ENCODE measurements at places on chromosomes 1 and 21.
A peak's percentile ranks its signal among the peaks of the same experiment; 100 is the strongest.

GRCh38 chr1:56591909-56592308 is 12.5 kb upstream of the PLPP3 start:
- no peak for DNase-seq

- no peak for DNase-seq
Measured at GRCh38 chr1:51157395-51157794, 55.4 kb downstream of the C1orf185 start.

DNA sequence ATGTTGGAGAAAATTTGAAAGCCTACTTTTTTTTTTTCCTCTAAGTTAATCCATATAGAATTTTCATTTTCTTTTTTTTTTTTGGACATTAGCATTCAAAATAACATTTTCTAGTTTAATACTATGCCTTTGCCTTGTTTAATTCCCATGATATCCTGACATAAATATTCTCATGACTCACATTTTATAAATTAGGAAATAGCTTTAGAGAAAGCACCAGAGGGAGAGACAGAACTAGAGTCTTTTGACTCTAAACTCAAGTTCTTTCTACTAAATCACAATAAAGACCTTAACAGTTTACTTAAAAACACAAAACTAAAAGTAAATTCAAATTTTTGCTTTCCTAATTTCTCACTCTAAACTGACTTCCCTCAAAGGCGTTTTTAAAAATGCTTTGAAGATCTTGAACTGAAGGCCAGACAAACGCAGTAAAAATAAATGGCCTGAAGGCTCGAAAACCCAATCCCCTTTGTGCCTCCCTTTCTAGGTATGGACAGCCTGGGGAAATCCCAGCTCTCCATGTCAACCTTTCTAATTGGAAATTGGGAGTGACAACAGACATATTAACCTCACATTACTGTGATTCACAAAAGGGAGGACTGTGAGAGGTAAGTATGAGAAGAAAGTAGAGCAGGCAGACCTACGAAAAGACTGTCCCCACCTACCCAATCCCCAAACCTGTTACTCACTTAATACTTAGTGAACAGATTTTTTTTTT is 104.6 kb downstream of the ENAH start:
- DNase-seq: no peak

GRCh38 chr1:235129774-235130570 is 1.3 kb upstream of the TOMM20 start:
- no peak for DNase-seq

GRCh38 chr1:154434346-154435085 is 29.4 kb downstream of the IL6R start:
- DNase-seq: no peak

- DNase-seq: no peak
Measured at GRCh38 chr1:223514644-223515043, 121.4 kb downstream of the CCDC185 start.

- DNase-seq: no peak
Measured at GRCh38 chr1:244804841-244805240, 30.6 kb upstream of the COX20 start.

- no peak for DNase-seq
Measured at GRCh38 chr1:55234016-55234415, 18.9 kb upstream of the USP24 start.

DNA sequence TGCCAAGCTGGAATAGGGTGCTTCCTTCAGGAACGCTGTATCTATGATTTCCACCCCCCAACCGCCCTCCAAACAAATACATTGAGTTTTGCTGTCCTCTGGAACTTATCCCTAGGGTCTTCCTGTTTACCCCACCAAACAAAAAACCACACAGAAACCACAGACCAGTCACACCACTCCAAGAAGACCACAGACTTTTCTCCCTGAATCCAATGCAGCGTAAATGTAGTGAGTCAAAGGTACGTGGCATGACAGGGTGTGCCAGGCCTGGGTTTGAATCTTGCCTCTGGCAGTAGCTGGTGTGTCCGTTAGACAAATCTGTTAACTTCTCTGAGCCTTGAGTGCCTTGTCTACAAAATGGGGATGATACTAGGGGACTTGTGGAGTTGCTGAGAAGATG is 27.8 kb downstream of the ASAP3 start:
- no peak for DNase-seq

- DNase-seq: no peak
Measured at GRCh38 chr1:8352886-8353785, 35.2 kb downstream of the SLC45A1 start.

DNA sequence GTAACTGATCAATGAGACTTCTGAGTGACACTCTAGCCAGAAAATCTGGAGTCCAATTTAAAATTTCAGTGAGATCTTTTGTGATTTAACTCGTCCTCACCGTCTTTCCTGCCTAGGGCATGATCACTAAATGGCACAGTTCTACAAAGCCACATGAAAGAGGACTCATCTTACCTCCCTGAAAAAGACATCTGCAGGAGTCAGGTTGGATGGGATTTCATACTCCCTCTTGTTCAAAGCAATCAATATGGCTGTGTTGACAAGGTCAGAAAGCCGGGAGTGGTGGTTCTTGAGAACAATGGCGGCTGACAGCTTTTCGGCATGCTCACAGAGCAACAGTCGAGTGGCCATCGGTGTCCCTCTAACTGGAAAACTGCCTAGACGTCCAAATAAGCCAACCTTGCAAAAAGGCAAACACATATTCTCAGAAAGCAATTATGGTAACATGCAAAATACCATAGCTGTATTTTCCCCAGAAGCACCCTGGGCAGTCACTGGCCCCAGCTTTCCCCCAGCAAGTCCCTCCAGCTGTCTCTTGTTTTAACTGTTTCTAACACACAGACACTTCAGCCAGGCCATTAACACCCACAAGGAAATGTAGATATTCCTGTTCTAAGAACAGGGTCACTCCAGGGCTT is 36.6 kb upstream of the ACTA1 start:
- no peak for DNase-seq

DNA sequence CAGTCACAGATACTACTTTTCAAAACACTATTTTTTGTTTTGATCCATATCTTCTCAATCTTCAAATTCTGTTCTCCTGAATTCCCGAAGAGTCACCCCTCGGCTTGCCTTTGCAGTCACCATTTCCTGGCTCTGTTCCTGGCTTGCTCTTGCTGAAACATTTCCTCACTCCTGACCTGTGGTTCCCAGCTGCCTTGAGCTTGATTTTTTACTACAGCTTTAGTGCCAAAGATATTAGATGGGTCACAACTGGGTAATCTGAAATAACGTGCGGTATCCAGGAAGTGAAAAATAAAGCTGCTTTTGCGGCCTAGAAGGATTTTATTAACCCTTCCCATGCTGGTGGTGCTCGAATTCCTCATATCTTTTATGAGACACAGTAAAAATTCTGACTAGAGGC is 318.8 kb downstream of the PCP4 start:
- DNase-seq: no peak

DNA sequence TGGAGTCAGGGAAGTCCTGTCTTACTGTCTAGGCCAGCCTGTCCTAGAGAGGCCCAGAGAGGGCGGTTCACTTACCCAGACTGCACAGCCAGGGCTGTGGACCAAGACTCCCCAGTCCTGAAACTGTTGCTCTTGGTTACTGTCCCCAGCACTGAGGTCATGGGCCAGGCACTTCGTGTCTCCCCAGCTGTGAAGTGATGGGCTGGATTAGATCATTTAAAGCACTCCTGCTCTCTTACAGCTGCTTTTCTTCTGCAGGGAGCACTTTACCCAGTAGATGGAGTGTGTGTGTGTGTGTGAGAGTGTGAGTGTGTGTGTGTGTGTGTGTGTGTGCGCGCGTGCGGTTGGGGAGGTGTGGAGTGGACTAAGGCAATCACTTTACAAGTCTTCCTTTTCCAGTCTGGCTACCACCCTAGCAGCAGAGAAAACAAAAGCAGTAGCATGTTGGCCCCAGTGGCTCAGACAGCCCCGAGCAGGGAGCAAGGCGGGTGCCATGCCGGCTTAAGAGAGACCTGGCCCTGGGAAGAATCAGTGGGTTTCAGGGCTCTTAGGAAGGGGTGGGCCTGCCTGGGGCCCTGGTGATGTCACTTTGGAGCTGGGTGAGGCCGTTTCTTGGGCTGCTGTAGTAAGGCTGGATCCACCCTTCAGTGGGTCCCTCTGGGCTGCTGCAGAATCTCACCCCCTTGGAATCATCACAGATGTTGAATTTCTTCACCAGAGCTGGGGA is 2.4 kb downstream of the SPSB1 start:
- peak; percentile 45 for DNase-seq

DNA sequence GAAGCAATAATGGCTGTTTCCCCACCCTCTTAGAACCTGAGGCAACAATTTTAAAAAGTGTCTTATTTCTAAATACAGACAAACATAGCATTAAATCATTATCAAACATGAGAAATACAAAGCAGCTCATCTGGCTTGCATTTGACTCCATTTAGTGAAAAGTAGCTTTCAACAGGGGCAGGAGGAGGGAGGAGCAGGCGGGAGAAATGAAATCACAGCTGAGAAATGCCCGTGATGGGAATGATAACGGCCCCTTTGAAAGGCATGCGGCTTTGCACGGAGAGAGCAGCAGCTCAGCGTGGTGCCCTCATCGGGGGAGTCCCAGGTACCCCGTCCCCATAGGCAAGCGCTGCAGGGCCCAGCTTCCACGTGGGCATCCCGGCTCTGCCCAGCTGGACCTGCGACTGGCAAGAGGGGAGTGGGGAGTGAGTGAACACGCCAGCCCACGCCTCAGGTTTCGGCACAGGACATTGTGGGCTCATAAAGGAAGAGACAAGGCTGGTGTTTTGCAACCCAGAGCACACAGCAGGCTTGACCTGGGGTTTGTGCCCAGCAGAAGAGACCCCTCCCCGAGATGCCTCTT is 134.6 kb downstream of the NPHP4 start:
- DNase-seq: no peak

GRCh38 chr1:209652873-209653401 is 712 bp upstream of the LAMB3 start:
- peak; percentile 51 for DNase-seq

DNA sequence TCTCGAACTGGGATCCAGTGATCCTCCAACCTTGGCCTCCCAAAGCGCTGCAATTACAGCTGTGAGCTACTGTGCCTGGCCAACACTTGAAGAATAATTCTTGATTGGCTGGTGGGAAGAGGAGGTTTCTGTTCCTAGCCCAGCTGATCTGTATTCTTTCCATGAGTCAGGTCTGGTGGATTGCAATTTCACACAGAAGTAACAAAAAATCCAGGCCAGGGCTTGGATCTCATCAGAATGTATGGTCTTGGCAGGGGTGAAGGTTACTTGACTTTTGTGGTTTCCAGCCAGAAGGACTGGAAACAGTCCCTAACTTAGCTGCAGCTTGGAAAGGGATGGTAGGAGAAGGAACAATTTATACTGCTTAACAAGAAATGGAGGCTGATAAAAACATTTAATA is 5.1 kb upstream of the HP1BP3 start:
- peak; percentile 43 for DNase-seq

- DNase-seq: no peak
Measured at GRCh38 chr1:152967201-152967600, 3.2 kb upstream of the SPRR4 start.

GRCh38 chr1:235023711-235024439 is 104.8 kb downstream of the TOMM20 start:
- peak; percentile 46 for DNase-seq

- DNase-seq: no peak
Measured at GRCh38 chr1:89041721-89042120, 19.1 kb upstream of the GBP3 start.

GRCh38 chr21:26846036-26846931 is 1.1 kb upstream of the ADAMTS1 start:
- peak; percentile 63 for DNase-seq

GRCh38 chr21:38729754-38730379 is 75.9 kb upstream of the ETS2 start:
- DNase-seq: peak; percentile 53

DNA sequence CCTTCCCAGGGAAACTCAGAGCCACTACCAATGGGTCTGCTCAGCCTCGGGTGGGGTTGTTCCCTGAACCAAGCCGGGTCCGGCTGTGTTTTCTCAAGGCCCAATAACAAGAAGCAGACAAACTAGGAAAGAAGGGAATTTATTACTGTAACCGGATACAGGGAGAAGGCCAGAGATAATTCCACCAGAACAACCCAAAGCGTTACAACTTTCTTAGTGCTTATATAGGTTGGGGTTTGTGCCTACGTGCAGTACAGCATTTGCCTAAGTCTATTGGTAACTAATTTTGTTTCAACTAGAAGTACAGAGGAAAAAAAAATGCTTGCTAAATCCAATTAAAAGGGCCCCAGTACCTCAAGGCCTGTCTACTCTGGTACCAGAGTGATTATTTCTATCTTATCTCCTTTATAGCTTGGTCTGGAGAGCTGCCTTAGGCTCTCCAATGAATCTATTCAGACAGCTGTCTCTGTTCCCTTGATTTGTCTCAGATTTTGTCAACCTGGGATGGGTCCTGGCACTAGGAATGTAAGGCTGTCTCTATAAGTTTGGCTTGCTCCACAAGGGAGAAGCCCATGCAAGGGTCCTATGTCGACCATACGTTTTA is 57.3 kb upstream of the CCDC190 start:
- DNase-seq: no peak

DNA sequence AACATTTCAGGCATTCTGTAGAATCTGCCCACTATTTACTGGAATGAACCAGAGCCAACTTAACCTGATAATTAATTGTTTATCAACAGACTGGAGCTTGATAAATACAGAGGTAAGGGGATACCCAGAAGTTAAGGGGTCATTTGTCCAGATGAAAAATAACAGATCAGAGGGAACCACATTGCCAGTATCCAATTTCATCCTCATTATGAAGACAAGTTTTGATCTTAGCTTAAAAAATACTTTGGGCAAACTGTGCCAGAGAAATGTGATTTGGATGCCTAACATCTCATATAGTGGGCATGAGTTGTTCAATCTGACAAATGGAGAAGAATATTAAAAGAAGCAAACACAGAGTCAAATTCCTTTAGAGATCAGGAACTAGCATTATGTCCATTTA is 63.7 kb downstream of the IFI44 start:
- DNase-seq: no peak

DNA sequence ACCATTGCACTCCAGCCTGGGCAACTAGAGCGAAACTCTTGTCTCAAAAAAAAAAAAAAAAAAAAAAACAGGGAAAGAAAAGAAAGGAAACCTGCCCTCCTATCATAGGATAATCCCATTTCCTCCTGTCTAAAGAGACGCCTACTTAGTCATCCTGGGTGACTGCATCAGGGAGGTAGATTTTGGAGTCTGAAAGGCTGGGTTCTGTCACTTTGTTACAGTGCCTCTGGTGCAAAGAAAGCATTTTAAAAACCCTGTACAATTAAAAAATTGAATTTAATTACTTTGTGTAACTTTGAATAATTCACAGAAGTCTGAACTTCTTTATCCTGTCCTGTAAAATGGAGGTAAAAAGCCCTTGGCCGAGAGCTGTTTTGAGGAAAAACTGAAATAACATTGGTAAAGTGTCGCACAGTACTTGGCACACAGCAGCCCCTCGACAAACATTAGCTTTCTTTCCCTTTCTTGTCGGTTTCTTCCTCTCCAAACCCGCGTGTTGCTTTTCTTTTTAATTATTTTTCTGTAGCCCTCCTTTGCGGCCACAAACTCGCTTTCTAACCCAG is 657 bp upstream of the HDAC1 start:
- DNase-seq: no peak

Measured in brain microvascular endothelial cell (primary cell).